ENCODE measurements at places on chromosomes 12 and 14. TPM values are rescaled to one million over a fixed set of nuclear protein-coding genes. Genes with fewer than 3 reads are reported as not detected.

The PMEL gene
- total RNA-seq: 2.4 TPM

The DTX3 gene
- 9.4 TPM for total RNA-seq

The KCNH3 gene
- total RNA-seq: 0.32 TPM

The ATF1 gene
- 15.7 TPM for total RNA-seq

The SAMD4A gene
- 20.6 TPM for total RNA-seq

DNA sequence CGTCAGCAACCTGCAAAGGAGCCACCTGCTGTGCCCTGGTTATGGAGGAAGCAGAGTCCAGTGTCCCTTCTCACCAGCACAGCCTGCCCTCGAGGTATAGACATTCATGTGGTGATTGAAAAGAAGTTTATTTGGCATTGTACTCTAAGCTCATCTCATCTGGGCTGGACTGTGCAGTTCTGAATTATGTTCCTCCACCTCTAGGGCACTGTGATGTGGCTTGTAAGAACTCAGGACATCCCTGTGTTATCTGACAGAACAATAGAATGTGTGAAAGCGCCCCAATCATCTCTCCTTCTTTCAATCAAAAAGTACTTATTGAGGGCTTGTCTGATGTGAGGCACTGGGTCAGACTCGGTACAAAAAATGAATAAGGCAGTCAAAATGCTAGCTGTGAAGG is 140.1 kb downstream of the DHRS2 start:
- no peak overlapping the region for H3K4me3 ChIP-seq
- no peak overlapping the region for H3K27ac ChIP-seq
- no peaks in the 10 kb centered on the region for H3K36me3 ChIP-seq
- no peak for DNase-seq
- no peaks in the 10 kb centered on the region for H3K27me3 ChIP-seq

DNA sequence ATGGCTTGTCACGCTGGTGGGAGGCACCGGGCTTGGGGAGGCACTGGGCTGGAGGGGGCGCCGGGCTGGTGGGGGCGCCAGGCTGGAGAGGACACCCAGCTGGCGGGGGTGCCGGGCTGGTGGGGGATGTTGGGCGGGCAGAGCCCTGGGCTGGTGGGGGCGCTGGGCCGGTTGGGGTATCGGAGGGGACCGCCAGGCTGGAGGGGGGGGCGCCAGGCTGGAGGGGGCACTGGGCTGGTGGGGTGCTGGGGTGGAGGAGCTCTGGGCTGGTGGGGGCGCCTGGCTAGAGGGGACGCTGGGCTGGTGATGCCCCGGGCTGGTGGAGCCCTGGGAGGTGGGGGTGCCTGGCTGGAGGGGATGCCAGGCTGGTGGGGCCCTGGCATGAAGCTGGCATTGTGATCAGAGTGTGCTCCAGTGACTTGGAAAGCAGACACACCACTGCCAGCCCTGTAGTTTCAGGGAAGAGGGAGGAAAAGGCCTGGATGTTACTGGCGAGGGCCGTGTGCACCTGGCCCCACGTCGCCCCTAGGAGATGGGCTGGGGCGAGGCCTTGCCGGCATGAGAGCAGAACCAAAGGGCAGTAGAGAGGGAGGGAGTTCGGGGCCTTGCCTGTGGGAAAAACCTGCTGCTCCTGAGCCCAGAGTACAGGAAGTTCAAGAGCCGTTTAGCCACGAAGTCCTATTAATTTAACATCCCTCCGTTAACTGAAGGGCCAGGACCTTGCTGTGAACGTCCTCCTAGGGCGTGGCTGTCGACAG is 13.1 kb downstream of the TEDC1 start:
- no peaks in the 10 kb centered on the region for H3K4me1 ChIP-seq
- no peak overlapping the region for H3K4me3 ChIP-seq
- DNase-seq: no peak

DNA sequence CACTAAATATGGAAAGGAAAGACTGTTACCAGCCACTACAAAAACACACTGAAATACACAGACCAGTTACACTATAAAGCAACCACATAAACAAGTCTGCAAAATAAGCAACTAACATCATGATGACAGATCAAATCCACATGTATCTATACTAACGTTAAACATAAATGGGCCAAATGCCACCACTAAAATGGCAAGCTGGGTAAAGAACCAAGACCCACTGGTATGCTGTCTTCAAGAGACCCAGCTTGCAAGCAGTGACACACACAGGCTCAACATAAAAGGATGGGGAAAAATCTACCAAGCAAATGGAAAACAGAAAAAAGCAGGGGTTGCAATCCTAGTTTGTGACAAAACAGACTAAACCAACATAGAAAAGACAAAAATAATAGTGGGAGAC is 260.9 kb upstream of the SSTR1 start:
- no peak overlapping the region for H3K4me3 ChIP-seq
- H3K27me3 ChIP-seq: no peaks in the 10 kb centered on the region
- H3K27ac ChIP-seq: no peak overlapping the region

- no peaks in the 10 kb centered on the region for H3K36me3 ChIP-seq
- no peaks in the 10 kb centered on the region for H3K4me1 ChIP-seq
- DNase-seq: no peak
These were observed 61.0 kb downstream of the HECTD4 start for GRCh38 chr12:112321245-112321644.

GRCh38 chr12:48768736-48769135 is 20.2 kb downstream of the ADCY6 start:
- DNase-seq: no peak
- H3K4me1 ChIP-seq: peaks cover 18% of the 10 kb centered on the region
- no peak overlapping the region for H3K4me3 ChIP-seq
- H3K36me3 ChIP-seq: no peaks in the 10 kb centered on the region
- H3K27me3 ChIP-seq: no peaks in the 10 kb centered on the region

- H3K27ac ChIP-seq: no peak overlapping the region
- no peaks in the 10 kb centered on the region for H3K27me3 ChIP-seq
- no peaks in the 10 kb centered on the region for H3K4me1 ChIP-seq
- H3K4me3 ChIP-seq: no peak overlapping the region
- no peaks in the 10 kb centered on the region for H3K36me3 ChIP-seq
These were observed 81.9 kb downstream of the TMEM260 start for GRCh38 chr14:56661478-56661877.

- peak overlapping the region; percentile 6 for H3K27ac ChIP-seq
- H3K27me3 ChIP-seq: no peaks in the 10 kb centered on the region
- no peak for DNase-seq
- H3K4me3 ChIP-seq: no peak overlapping the region
- no peaks in the 10 kb centered on the region for H3K4me1 ChIP-seq
These were observed 89.5 kb upstream of the SLC38A2 start for GRCh38 chr12:46461907-46462640.

DNA sequence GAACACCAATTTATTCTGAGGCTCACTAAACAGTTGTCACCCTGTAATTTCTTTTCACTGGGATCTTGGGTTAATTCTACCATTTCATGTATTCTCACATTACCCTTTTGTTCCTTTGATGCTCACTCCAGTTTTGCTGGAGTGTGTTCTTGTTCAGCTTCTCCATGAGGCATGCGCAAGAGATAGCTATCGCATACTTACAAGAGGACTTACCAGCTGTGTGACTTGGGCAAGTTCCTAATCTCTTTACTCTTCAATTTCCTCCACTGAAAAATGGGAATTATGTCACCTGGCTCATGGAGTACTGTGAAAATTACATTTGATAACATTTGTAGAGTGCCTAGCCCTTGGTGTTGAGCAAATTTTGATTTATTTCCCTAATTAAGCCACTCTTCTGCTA is 56.5 kb upstream of the JDP2 start:
- H3K36me3 ChIP-seq: no peaks in the 10 kb centered on the region
- H3K4me3 ChIP-seq: no peak overlapping the region
- H3K4me1 ChIP-seq: no peaks in the 10 kb centered on the region
- no peak overlapping the region for H3K27ac ChIP-seq

GRCh38 chr12:89736995-89737394 is 28.4 kb upstream of the ATP2B1 start:
- H3K4me1 ChIP-seq: peaks cover 6% of the 10 kb centered on the region
- H3K4me3 ChIP-seq: no peak overlapping the region
- no peak overlapping the region for H3K27ac ChIP-seq
- no peaks in the 10 kb centered on the region for H3K27me3 ChIP-seq
- no peaks in the 10 kb centered on the region for H3K36me3 ChIP-seq

DNA sequence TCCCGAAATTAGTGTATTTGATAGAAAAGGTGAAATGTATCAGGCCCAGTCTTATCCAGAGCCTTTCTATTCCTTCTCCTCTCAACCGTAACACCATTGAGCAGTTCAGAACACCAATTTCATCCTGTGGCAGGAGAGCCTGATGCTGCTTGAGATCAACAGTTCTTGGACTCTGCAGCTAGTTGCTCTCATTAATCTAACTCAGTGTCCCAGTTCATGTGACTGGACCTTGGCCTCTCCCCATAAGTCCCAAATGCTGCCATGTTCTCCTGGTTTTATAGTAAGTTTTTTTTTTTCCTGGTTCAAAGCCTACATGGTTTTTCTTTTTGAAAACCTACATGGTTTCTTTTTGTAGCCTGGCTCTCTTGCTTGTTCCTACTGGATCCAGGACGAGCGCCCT is 293.9 kb downstream of the ITPR2 start:
- no peaks in the 10 kb centered on the region for H3K36me3 ChIP-seq
- no peak overlapping the region for H3K4me3 ChIP-seq
- H3K27me3 ChIP-seq: no peaks in the 10 kb centered on the region

GRCh38 chr12:15684896-15685658 is 104.1 kb downstream of the EPS8 start:
- H3K4me1 ChIP-seq: peaks cover 45% of the 10 kb centered on the region
- no peaks in the 10 kb centered on the region for H3K36me3 ChIP-seq
- no peak overlapping the region for H3K4me3 ChIP-seq

DNA sequence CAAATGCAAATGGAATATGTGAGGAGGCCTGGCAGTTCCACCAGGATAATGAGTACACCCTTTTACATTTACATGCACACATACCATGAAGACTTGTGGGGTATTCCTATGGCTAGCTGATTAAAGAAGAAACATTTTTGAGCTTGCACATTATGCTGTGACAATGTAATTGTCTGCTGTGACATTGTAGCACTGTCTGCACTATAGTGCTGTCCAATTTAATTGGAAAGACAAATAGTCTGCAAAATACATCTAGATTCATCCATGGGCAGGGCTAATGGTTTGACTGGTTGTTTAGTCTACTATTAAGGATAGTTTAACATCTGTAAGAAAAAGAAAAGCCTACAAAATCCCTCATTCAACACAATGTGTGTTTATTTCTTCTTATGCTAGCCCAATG is 1005.6 kb upstream of the LRFN5 start:
- H3K4me1 ChIP-seq: no peaks in the 10 kb centered on the region
- H3K27ac ChIP-seq: no peak overlapping the region
- no peaks in the 10 kb centered on the region for H3K36me3 ChIP-seq
- H3K4me3 ChIP-seq: no peak overlapping the region
- no peaks in the 10 kb centered on the region for H3K27me3 ChIP-seq
- DNase-seq: no peak

GRCh38 chr12:103560604-103561101 is 26.4 kb upstream of the STAB2 start:
- no peak overlapping the region for H3K4me3 ChIP-seq
- no peak overlapping the region for H3K27ac ChIP-seq
- H3K27me3 ChIP-seq: no peaks in the 10 kb centered on the region
- H3K36me3 ChIP-seq: no peaks in the 10 kb centered on the region
- no peak for DNase-seq
- H3K4me1 ChIP-seq: no peaks in the 10 kb centered on the region

DNA sequence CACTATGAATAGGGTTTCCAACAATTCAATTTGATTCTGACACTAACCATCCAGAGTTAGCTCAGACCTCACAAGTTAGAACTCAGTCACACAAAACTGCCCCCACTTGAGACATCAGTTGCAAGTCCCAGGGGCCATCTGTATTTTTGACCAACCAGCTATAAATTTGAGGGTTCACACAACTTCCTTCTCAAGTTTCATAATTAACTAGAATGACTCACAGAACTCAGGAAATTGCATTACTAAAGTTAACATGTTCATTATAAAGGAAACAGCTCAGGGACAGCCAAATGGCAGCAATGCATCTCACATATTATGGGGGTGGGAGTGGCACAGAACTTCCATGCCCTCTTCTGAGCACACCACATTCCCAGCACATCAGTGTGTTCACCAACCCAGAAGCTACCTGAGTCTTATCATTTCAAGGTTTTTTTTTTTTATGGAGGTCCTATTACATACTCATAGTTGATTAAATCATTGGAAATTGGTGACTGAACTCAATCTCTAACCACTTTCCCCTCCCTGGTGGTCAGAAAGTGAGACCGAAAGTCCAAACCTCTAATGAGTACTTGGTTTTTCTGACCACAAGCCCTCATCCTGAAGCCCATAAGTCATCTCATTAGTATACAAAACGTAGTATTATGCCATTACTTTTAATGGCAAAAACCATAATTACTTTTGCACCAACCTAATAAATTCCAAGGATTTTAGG is 1721.5 kb upstream of the SEL1L start:
- H3K4me3 ChIP-seq: no peak overlapping the region
- DNase-seq: no peak
- H3K27me3 ChIP-seq: no peaks in the 10 kb centered on the region
- no peak overlapping the region for H3K27ac ChIP-seq

DNA sequence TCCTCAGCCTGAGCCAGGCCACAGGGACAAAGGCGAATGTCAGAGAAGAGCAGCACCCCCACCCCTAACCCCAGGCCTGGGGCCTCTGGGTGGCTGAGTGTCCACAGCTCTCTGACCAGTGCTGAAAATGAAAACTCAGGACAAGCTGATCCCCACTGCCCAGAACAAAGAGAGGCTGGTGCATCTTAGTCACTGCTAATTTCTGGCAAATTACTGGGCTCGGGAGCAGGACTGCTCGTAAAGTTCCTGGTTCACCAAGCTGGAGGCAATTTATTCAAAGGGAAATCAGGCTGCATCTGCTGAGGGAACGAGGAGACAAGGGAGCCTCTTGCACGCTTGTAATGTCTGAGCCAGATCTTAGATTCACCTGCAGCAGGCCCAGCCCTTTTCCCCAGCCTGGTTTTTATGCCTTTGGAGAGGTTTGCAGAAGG is 43.2 kb downstream of the CALM1 start:
- no peak overlapping the region for H3K4me3 ChIP-seq
- no peak for DNase-seq
- H3K27me3 ChIP-seq: no peaks in the 10 kb centered on the region
- no peaks in the 10 kb centered on the region for H3K4me1 ChIP-seq

DNA sequence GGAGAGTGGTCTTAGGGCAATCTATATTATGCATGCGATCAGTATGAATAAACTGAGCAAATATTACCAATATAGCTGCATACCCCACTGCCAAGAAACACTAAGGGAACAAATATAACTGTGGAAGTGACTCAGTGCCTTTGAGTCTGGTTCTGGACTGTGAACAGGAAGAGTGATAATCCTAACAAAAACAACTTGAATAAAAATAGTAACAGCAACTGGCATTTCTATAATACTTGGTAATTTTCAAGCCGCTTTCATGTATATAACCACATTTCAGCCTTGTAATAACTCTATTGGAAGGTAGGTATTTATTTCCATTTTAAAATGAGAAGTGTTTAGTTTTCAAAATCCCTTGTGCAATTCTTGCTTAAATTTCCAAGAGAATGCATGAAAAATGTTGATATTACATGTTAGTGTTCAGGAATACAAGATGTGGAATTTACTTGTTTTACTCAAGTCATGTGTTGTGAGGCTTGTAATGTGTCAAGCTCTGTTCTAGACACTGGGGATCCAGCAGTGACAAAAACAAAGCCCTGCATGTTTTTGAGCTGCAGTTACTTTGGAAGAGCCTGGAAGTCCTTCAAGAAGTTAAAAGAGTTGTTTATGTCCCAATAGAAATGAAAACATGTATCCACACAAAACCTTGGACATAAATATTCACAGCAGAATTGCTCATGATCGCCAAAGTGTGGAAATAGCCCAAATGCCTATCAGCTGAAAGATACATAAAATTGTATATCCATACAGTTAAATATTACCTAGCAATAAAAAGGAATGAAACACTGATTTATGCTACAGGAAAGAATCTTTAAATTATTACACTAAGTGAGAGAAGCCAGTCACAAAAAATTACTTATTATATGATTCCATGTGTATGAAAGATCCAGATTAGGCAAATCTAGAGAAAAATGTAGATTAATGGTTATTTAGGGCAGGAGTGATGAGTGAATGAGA is 338.1 kb upstream of the TMEM132C start:
- no peaks in the 10 kb centered on the region for H3K27me3 ChIP-seq
- DNase-seq: no peak
- no peaks in the 10 kb centered on the region for H3K36me3 ChIP-seq
